ENCODE measurements at places on chromosomes 5 and 9. TPM values are rescaled to one million over a fixed set of nuclear protein-coding genes. Genes with fewer than 3 reads are reported as not detected.

DNA sequence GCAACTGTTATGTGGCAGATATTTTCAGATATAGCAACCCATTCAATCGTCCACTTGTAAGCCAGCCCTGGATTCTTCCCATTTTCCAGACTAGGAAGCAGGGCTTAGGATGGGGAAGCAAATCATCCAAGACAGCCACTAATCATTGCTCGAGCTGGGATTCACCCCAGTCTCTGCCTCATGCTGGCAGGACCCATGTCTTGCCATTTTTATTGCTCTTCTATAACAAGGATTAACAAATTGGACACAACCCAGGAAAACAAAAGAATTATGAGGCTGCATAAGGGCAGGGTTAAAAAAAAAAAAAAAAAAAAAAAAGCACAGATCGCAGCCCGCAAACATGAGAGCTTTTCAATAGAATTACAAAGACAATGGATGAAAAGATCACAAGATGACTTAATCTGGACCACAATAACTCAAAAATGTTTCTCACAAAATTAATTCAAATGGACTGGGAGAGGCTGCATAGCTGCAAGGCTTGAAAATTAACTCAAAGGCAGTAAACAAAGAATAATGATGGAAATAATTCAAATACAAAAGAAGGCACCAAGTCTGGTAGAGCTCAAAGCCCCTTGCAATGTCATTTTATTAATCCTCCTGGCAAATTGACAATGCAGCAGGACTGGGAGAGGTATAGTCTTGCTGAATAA lies 40.7 kb downstream of the ASTN2 start:
- no peak for DNase-seq

DNA sequence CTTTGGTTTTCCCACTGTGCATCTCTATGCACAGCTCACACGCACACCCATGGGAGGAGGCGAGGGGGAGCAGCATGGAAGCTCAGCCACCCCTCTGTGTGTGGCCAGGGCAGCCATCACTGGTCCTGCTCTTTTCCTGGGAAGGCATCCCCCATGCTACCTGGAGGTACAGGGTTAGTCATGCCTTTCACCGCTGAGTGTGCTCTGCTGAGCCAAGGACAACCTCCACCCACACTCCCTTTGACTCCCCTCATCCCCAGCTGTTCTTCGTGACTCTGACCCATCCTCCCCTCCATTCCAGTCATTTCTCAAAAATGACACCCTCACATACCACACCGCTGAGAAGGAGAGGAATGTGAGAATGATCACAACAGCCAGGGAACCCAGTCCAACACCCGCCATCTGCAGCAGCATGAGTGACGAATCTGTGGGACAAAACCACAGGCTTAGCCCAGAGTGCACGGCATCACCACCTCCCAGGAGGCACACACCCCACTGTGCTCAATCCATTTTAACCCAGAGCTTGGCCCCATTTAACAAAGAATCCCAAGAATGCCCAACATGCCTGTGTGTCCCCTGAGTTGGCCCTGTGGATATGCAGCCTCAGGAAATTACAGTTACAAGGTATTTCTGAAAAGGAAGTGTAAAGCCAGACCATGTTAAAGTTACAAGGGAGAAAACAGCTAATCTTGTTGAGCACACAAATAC lies 133.4 kb downstream of the SUSD1 start:
- DNase-seq, result peak; percentile 48

DNA sequence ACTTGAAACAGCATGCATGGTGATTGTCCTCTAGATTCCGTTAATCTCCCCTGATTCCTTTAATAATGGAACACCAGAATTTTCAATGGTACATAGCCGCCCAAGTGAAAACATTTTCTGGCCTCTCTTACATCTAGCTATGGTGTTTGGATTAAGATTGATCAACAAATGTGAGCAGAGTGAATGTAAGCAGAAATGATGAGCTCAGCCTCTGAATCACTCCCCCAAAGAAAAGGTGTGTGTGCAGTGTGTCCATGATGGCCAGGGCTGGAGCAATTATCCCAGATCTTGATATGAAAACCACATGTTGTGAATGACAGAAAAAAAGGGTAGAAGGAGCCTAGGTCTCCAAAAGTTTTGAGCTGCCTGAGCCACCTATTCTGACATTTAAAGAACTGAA lies 55.3 kb downstream of the OR2K2 start:
- DNase-seq, result no peak

DNA sequence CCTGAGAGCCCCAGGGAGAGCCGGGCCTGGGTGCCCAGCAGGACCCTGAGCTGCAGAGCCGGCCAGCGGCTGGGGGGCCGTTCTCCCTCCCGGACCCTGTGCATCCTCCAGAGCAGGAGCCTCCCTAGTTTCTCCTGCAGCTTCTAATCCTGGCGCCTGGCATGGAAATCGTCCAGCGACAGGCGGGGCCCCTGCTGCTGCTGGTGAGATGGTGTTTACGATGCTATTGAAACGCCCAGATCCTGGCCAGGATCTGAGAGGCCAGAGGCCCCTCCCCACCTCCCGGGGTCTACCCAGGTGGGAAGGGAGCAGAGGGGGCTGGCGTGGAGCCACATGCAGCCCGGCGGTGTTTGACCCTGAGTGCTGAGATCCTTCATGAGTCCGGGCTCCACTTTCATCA lies 38.2 kb upstream of the CEP72 start:
- DNase-seq, result no peak

- DNase-seq, result no peak
Measured at GRCh38 chr5:141945511-141946051, 12.4 kb downstream of the PCDH12 start.

- DNase-seq, result peak; percentile 76
Measured at GRCh38 chr9:109520475-109521132, 22.5 kb upstream of the PTPN3 start.

GRCh38 chr5:9244417-9244816 lies 301.5 kb downstream of the SEMA5A start:
- no peak for DNase-seq

DNA sequence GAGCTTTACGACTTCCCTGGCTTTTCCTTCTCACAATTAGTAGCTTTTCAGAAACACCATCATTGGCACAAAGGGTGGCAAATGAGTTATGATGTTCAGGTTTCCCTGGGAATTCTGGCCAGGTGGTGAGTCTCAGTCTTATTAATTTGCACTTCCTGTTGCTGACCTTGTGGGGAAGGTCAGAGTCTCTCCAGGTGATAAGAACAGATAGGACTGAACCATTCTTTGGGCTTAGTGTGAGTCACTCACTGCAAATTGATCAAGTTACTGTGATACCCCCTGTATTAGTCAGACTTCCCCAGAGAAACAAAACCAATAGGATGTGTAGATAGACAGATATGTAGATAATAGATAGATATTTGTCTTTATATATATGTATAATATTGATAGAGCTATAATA lies 53.8 kb upstream of the RANBP3L start:
- no peak for DNase-seq

GRCh38 chr9:83056174-83056573 lies 6.8 kb downstream of the RASEF start:
- no peak for DNase-seq

DNA sequence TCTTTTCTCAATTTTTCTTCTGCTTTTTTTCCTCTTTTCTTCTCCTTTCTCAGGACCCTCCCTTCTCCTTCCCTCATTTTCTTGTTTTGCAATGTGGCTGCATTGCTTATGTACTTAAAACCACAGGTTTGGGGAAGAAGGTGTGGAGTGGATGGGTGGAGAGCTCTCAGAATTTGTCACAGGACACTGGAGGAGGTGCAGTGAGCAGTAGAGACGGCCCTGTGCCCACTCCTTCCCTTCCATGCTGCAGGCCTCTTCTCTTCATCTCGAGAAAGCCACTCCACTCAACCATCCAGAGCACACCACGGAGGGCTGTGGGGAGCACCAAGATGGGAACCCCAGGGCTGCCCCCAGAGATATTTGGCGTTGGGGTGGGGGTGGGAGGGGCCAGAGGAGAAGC lies 92.3 kb downstream of the FSTL4 start:
- DNase-seq, result no peak

DNA sequence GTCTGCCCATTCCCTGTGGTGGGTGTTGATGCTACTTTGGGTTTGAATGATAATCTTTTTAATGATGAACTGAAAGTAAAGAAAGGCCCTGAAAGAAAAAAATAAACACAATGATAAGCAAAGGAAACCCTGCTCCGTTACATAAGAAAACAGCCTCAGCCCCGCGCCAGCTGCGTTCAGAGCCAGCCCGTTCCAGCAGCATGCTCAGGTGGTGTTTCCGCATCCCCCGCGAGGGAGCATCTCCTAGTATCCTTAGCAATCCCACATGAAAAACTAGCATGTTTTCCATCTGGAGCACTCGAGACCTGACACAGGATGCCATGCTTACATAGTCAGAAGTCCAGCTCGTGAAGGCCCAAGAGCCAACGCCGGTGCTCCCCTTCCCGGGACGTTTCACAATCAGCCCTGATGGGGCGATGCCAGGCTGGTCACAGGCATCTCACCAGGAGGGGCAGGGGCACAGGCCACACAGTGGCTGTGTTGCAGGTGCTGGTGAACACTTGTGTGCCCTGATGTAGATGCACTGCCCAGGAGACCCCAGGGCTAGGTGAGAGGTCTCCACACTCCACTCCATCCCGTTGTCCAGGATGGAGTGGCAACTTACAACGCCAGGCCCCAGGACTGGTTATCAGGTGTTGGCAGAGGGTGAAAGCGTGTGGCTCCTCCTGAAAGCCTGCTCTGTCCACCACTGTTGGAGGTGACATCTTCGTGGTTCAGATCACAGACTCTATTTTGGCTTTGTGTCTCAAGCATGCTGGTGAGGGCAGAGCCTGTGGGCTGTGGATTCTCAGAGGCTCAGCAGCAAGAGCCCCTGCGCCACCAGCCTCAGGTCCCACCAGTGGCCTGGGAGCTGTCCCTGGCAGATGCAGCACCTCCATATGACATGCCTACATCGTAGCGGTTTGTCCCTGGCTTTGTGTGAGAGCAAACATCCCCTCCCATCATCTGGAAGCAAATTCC lies 246.8 kb upstream of the IRX1 start:
- DNase-seq, result no peak

GRCh38 chr9:129178568-129179382 lies 714 bp upstream of the IER5L start:
- DNase-seq, result no peak

GRCh38 chr5:1473746-1474145 lies 28.5 kb upstream of the SLC6A3 start:
- DNase-seq, result no peak

DNA sequence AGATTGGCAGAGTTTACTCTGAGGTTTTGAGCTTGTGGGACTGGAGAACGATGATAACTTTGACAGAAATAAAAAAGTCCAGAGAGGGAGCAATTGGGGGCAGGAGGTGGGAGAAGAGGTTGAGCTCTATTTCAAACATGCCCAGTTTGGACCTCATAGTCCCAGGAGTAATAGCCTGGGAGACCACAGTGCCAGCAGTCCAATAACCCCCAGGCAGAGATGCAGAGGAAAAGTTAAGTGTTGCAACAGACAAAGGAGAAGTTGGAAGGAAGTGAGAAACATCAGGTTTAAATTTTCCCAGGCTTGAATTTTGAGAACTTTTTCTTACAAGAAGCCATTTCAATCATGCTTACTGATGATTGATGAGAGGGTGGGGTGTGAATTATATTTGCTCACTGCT lies 117.0 kb upstream of the GHR start:
- DNase-seq, result no peak

DNA sequence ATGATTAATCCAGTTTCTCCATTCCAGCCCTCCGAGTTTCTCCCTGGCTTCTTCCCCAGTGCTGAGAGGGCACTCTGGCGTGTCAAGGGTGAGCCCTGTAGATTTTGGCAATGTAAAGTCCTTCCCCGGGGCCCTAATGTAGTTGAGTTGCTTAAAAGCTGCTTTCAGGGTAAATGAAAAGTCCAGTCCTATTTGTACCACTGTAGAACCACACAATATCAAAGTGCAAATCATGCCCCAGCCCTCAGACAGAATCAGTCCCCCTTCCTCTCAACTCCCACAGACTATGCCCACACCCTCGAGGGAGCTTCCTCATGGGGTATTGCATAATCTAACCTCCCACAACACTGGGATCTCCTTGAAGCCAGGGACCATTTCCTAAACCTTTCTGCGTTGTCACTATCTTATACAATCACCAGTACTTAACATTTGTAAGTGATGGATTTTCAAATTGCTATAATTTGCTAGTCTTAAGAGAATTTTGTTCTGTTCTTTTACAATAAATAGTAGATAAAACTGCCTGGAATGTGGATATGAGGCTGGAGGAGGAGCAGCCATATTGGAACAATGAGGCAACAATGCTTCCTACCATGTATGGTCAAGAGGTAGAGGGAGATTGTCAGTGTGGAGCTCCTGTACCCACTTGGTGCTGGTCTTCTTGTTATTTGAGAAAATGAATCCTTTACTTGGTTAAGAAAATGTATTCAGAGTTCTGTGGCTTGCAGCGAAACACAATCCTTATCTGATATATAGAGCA lies 34.4 kb downstream of the ZNF366 start:
- DNase-seq, result no peak

DNA sequence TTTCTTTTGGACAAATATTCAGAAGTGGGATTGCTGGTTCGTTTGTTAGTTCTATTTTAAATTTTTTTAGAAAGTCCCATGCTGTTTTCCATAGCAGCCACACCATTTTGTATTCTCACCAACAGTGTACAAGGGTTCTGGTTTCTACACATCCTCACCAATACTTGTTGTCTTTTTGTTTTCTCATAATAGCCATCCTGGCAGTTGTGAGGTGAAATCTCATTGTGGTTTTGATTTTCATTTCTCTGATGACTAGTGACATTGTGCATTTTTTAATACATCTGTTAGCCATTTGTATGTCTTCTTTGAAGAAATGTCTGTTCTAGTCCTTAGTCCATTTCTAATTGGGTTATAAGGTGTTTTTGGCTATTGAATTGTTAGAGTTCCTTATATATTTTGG lies 214.3 kb downstream of the ARRDC3 start:
- no peak for DNase-seq

- DNase-seq, result no peak
Measured at GRCh38 chr5:6117212-6117611, 261.1 kb downstream of the MED10 start.

DNA sequence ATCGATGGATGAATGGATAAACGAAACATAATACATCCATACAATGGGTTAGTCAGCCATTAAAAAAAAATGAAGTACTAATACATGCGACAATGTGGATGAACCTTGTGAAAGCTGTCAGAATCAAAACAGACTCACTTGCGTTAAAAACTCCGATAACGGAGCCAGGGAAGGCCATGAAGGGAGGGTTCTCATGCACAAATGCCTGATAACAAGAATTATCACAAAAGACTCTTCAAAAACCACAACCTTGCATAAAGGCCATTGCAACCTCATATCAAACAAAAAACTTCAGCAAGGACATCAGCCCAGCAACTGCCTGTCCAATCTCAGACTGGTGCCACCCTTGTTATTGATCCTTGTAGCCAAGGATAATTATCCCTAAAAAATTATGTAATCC lies 13.7 kb downstream of the ERMP1 start:
- no peak for DNase-seq

- no peak for DNase-seq
Measured at GRCh38 chr9:87596862-87597261, 99.2 kb downstream of the DAPK1 start.

GRCh38 chr9:2859776-2860379 lies 16.0 kb upstream of the PUM3 start:
- DNase-seq, result peak; percentile 57

Gene ELOVL7
- polyA plus RNA-seq, result 16.1 TPM

Gene CDH6
- 49.5 TPM for polyA plus RNA-seq

Gene SNX24
- 27.6 TPM for polyA plus RNA-seq

Gene MAMDC4
- 11.6 TPM for polyA plus RNA-seq

Gene ADAMTS2
- 11.3 TPM for polyA plus RNA-seq

Gene POC5
- 18.6 TPM for polyA plus RNA-seq

Gene PIGO
- polyA plus RNA-seq, result 33.0 TPM

Gene GARIN3
- not detected for polyA plus RNA-seq

Gene FAM221B
- polyA plus RNA-seq, result 0.09 TPM

Gene SMIM32
- polyA plus RNA-seq, result 16.6 TPM

Gene PRLR
- 56.4 TPM for polyA plus RNA-seq

Gene NIM1K
- 0.53 TPM for polyA plus RNA-seq

Gene IL5
- not detected for polyA plus RNA-seq

Gene PCDHA7
- 0.19 TPM for polyA plus RNA-seq
